Activated CD4-positive, alpha-beta T cell treated with anti-CD3 and anti-CD28 coated beads, Interleukin-2, amount 10 ng/mL, durations not matched to agents 24 days and 14 days (primary cell): ENCODE measurements at places on chromosomes 5 and 9. TPM values are rescaled to one million over a fixed set of nuclear protein-coding genes. Genes with fewer than 3 reads are reported as not detected.

GRCh38 chr5:67366691-67367395 lies 170.2 kb upstream of the CD180 start:
- DNase-seq = no peak

DNA sequence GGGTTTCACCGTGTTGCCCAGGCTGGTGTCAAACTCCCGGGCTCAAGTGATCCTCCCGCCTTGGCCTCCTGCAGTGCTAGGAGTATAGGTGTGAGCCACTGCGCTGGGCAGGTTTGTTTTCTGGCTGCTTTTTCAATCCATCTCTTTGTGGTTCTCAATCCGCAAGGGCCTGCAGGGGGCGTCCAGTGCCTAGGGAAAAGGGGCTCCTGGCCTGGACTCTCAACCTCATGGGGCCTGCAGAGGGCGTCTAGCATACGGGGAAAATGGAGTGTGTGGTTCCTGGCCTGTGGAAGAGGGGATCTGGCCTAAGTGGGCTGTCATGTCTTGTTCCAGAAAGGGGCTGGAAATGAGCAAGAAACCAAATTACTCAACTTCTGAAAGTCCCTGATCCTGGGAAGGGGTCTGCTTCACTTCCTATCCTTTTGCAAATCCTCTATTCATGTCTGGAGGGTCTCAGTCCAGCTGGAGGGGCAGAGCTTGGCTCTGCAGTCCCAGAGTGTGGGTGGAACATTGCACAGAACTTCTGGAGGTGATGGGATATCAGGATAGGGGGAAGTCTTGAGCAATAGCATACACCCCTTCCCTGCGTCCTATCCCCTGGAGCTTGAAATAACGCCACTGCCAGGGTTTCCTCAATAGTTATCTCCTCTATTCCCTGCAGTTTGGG lies 12.7 kb upstream of the CCL27 start:
- peak; percentile 83 for DNase-seq

ADAMTS16 gene
- not detected in 2 replicates for total RNA-seq

ENC1 gene
- 1.2 and 2.0 TPM in 2 replicates for total RNA-seq

DNA sequence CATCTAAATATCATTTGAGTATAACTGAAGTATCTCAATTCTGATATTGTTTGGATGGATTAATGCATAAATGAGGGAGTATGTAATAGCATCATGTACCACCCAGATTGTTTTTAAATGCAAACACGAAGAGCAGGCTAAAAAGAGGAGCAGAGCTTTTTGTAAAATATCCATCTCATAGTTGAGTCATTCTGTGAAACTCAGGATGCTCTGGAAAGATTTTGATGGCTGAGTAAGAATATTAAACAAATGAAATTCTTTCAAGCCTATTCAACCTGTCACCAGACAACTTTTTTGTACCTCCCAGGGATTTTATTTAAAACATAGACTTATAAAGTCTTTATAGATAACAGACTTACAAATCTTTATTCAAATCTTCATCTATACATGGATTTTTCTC lies 625.9 kb downstream of the TLE4 start:
- DNase-seq = no peak

DNA sequence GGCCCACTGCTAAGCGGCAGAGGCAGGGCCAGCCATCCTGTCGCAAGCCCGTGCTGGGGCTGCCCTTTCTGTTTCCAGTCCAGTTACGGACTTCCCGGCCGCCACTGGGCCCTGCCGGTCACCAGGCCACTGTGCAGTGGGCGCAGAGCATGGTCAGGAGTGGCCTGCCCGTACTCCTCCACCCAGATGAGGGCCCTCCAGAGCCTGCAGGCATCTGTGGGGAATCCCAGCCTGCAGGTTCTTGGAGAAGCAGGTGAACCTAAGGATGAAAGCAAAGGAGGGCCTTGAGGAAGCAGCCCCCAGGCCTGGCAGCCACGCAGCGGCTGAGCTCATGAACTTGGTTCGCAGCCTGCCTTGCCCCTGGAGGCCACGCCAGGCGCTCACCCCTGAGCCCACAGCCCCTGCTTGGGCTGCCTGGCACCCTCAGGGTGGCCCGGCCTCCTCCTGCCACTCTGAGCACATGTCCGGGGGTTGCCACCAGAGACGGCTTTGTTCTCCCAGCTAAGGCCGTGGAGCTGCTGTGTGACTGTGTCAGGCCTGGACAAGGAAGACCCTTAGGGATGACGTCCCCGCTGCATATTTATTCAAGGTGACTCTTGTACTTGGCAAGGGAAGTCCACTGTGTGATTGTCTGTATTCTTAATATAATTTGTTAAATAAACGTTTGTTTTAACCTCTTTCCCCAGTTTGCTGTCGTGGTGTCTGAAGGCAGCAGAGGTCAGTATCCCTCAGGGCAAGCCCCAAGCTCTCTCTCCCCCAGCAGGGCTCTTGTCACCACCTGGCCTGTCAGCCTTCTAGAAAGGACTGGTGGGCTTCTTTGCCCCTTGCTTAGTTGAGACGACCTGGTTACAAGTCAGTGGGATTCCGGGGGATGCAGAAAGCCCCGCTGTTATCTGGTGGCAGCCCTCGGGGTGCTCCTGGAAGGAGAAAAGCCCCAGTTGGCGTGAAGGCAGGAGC lies 107.1 kb upstream of the LMX1B start:
- DNase-seq = no peak

DNA sequence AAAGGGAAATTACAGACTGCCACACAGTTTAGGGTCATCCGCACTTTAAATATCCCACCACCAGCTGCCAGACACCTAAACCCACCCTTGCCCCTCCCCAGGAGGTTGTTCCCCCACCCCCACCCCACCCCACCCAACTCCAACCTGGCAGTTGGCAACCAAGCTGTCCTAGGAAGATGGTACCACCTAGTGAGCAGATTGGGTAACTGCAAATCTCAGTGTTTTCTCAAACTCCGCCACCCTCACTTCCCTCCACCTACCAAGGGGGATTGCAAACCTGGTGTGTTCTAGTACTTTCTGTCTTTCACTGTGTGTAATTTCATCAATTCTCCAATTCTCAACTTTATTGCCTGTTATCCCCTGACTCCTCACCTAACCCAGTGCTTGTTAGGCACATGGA lies 323.8 kb upstream of the IRX2 start:
- no peak for DNase-seq

GRCh38 chr9:37952731-37953130 lies 48.8 kb upstream of the SLC25A51 start:
- no peak for DNase-seq

CMBL gene
- total RNA-seq = 0.35 and 2.0 TPM in 2 replicates
